ENCODE measurements at places on chromosomes 1 and 21.

DNA sequence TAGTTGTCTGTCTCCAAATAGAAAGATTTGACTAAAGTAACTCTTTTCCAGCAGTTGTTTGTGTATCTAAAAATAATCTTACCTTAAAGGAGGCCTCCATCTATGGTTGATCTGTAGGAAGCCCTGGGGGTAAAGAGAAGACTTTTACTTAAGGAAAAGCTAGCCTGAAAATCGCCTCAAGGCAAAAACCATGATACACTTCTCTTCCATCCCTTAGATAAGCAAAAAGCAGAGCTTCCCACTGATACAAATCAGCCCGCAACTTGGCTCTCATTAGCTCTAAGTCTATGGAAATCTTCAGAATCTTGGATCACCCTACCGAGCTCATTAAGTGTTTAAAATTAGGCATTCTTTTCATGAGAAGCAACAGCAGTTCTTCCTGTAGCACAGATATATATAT is 576.9 kb upstream of the PTBP2 start:
- no peak for DNase-seq

DNA sequence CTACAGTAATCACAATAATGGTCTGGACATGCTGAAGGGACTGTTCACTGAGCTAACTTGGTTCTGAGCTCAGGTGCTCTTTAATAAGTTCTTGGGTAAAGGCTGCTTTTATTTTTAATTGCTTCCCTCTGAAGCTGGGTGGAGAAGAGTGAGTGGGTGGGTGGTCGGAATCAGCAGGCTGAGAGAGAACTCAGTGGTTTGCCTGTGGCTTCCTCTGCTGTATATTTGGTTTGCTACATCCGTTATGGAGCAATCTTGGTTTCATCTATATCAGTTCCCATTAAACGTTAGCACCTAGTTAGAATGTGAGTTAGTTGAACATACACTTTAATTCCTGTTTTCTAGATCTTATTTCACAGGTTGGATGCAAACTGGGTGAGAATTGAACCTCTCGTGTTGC is 23.3 kb downstream of the CNIH4 start:
- DNase-seq = no peak

DNA sequence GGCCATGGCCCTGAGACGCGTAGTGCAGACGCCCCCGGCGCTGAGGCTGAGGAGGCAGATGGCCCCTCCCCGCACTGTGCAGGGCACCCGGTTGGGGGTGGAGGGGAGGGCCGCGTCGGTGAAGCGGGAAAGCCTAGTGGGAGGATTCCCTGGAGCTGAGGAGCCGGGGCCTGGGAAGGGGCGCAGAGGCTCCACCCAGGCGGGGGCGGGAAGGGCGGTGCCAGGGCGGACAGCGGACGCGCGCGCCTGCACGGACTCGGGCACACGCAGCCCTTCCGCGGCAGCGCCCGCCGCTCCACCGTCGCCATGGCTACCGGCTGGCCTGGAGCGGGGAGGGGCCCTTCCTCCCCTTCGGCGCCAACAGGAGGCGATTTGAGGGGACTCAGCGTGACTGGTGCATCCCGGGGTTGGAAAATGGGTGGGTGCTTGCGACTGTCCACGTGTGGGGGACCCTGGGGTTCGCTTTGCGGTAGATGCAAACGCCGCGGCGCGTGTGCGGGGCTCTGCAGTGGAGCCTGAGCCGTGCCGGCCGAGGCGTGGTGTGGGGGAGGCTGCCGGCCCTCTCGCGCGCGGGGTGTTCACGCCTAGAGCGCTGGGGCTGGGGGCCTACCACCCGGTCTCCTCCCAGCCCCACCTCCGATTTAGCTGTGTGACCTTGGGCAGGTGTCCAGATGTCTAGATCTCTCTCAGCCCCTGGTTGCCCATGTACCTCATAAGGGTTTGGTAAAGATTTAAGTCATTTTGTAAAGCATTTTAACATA is 35.1 kb downstream of the PTPRF start:
- DNase-seq = no peak

DNA sequence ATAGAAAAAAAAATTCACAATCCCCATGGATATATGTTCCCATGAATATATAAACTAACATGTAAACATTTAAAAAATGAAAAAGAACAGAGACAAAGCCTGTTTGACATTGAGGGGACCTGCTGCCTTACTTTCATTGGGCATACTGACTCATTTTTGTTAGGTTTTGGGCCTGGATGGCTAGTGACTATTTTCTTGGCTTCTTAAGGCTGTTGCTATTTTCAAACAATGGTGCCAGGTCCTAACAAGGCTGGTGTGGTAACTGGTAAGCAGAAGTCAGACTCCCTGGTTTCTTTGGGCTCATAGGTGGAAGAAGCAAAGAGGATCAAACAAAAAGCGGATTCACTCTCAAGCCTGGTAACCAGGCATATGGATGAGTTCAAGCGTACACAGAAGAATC is 51.0 kb downstream of the LAMC2 start:
- DNase-seq = no peak

DNA sequence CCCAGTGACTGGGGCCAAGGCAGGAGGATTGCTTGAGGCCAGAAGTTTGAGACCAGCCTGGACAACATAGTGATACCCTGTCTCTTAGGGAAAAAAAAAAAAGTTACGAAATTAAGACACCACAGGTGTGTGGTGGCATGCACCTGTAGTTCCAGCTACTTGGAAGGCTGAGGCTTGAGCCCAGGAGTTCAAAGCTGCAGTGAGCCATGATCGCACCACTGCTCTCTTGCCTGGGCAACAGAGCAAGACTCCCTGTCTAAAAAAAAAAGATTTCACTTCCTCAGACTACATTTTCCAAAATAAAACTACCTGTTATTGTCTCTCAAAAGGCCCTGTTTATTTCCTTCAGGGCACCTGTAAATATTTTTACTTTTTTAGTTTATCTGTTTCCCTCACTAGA is 4.7 kb upstream of the STK40 start:
- no peak for DNase-seq

GRCh38 chr1:160954158-160955104 is at the start of gene ITLN2:
Gene ITLN2 (minus strand): TSS chr1:160954809. CDS start chr1:160954741, 68 bp downstream.
- DNase-seq = no peak

- DNase-seq = no peak
Observed at GRCh38 chr1:47225430-47226100, 6.5 kb downstream of the TAL1 start.

GRCh38 chr1:15682936-15683341 is 1.2 kb upstream of the PLEKHM2 start:
- no peak for DNase-seq

GRCh38 chr21:34675871-34676270 is 7.1 kb downstream of the CLIC6 start:
- DNase-seq = no peak

DNA sequence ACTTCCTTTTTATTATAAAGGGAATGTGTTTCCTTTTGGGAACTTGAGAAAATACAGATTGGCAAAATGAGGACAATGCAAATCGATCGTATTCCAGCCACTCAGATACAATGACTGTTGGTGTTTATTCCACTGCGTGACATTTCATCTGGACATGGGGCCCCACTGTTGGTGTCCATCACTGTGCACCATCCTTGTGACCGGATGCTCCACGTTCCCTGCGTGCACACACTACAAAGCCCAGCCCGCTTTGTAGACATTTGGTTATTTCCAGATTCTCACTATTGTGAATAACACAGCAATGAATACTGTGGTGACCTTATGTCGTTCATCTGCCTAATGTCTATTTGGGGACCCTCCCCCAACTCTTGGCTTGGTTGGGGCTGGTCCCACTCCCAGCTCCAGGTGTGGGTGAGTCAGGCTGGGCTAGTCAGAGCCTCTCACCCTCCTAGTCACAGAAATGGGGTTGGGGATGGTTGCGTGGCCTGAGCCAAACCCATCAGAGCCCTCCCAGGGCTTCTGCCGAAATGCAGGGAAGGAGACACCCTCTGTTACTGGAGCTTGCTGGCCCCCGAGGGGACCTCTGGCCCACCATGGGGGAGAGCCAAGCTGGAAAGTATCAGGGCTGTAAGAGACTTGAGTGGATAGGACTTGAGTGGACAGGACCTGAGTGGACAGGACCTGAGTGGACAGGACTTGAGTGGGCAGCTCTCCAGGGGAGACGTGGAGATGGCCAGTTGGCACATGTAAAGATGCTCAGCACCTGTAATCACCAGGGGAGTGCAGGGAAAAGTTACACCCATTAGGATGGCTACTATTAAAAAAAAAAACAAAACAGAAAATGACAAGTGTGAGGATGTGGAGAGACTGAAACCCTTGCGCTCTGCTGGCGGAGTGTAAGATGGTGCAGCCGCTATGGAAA is 57.1 kb upstream of the ADARB1 start:
- no peak for DNase-seq

DNA sequence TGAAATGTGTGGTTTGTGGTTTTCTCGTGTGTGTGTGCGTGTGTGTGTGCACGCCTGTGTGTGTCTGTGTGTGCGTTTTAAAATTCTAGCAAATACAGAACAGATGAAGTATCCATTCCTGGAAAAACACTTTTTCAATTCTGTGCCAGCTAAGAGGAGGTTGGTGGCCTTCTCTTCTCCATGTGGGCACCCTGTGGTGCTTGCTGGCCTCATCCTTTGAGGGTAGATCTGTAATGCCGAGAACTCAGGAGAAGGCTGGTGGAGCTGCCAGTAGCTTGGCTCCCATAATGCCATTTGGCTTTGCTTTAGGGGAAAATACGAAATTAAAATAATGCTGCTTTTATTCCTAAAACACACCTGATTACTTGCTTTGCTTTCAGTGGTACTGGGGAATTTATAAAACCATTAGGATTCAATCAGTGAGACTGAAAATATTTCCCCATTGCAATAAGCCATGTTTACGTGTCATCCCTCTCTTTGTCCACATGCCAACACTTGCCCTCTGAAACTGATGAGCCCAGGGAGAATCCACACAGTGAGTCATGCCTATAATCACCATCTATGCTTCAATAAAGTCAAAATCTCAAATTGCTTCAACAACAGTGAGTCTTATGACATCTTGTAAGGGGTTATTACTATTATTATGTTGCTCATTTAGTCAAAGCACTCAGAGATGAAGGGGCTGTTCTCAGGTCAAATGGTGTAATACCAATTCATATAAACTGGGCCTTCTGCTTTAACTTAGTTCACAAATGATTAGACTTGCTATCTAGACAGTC is 39.2 kb downstream of the ABCA4 start:
- DNase-seq = peak; percentile 94

DNA sequence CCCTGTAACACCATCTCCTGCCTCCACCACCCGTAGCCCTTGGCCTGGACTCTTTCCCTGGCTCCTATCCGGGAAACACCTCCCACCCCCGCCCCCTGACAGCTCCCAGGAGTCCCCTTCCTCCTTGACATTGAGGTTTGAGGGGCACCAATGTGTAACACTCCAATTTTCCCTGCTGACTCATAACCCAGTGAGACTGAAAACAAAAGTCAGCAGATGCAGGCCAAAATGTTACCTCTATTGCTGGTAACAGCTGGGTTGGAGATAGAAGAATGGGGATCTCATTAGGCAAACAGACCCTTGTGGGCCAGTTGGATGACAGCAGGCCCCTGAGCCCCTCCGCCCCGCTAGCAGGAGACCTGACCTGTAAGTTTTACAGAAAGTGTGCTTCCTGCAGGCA is 237.2 kb downstream of the KAZN start:
- DNase-seq = no peak

- DNase-seq = no peak
Observed at GRCh38 chr1:27981145-27981544, 21.4 kb downstream of the XKR8 start.

- no peak for DNase-seq
Observed at GRCh38 chr1:180670681-180671080, 38.9 kb downstream of the XPR1 start.

- DNase-seq = no peak
Observed at GRCh38 chr1:48228156-48228555, 5.6 kb downstream of the SLC5A9 start.

DNA sequence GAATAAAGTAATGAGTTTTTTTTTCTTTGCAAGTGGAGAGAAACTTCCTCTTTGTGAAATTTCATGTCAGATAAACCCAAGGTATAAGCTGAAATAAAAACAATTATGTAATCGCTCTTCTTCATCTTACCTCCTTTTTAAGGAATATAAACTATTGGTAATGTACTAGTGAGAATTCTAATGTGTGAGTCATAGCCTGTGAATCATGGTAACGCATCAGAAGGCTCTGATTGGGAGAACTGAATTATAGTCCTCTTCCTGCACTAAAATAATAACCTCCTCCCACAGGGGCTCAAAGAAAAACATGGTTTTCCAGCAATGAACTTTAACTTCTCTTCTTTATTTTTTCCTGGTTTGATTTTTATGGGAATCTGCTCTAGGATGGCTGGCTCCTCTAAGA is 57.1 kb upstream of the COX20 start:
- DNase-seq = peak; percentile 38

- DNase-seq = no peak
Observed at GRCh38 chr21:42839271-42840231, 39.8 kb downstream of the WDR4 start.

- DNase-seq = no peak
Observed at GRCh38 chr1:158972841-158973240, 36.9 kb upstream of the IFI16 start.

GRCh38 chr1:150999051-150999674 is 7.5 kb downstream of the MINDY1 start:
- DNase-seq = peak; percentile 41

- DNase-seq = no peak
Observed at GRCh38 chr21:42918291-42918690, 7.1 kb downstream of the ERVH48-1 start.

GRCh38 chr1:113003751-113004690 is 48.0 kb upstream of the SLC16A1 start:
- DNase-seq = no peak

DNA sequence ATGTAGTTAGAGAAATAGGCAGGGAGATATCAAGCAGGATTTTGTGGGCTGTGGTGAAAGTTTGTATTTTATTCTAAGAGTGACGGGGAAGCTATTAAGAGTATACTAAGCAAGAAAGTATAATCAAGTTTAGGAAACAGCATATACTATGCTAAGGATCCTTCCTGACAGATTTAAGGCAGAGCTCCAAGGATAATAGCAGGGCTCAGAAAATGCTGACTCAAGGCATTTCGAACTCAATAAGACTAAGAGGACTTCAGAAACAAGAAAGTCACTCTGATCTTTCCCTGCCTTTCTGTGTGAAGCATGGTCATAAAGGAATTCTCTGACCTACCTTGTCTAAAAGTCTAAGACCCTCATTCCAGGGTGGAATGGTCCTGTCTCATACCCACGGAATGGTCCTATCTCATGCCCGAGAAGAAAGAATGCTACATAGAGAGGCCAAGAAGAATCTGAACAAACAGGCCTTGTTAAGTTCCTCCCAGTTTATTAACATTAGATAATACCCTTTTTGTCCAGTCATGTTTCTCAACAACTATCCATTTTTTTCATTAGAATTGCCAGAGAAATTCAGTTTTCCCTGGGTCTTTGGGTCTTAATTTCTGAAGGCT is 59.1 kb downstream of the HFM1 start:
- no peak for DNase-seq

GRCh38 chr1:152645146-152645545 is 18.0 kb upstream of the LCE2D start:
- no peak for DNase-seq

- no peak for DNase-seq
Observed at GRCh38 chr1:54294887-54295286, 94.9 kb downstream of the MRPL37 start.

DNA sequence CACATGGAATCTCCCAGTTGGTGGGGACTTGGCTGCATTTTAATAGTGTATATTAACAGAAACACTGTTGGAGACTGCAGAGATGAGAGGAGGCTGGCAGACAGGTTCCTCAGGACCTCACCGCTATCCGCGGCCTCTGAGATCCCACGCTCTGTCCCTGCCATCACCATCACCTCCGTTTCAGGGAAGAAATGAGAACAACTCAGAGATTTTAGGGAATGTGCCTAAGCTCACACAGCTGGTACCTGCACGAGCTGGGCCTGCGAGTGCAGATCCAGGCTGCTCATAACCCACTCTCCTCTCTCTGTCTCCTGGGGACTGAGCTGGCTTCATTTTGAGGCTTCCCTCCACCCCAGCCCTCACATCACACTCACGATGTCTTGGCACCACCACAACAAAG is 62.0 kb downstream of the UMODL1 start:
- no peak for DNase-seq
